ENCODE measurements at places on chromosomes 5 and 9.

DNA sequence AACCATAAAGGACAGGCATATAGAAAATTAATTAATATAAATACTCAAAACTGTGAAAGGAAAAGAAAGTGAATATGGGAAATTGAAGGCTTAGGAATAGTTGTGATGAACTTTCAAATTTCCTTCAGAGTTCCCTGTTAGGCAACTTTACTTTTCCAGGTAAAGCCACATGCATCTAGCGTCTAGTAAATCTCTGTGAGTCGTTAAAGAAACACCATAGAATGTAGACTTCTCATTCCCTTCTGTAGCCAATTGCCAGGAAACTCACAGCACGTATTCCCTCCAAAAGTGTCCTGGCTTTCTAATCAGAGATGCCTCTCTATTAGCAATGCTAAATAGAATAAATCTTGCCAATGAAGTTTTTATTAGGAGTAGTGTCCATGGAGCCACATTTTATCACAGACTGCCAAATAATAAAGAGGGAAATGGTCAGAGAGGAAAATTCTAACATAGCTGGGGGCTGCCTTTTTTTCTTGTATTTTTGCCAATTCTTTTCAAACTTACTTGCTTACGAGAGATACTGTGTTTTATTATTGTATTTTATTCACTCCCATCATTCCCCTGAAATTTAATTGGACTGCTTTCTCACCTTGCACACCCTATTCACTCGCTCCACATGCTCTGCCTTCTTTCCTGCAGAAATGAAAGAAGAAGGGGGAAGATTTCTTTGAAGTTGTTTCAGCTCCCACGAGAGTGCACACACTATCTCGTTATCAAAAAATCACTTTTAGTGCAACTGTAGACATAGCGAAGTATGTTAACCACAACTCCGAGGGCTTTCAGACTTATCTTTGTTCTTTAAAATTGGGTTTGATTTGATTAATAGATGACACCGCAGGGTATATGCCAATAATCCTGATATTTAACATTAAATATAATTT lies 439.0 kb downstream of the CSNK1G3 start:
- no peak for DNase-seq

DNA sequence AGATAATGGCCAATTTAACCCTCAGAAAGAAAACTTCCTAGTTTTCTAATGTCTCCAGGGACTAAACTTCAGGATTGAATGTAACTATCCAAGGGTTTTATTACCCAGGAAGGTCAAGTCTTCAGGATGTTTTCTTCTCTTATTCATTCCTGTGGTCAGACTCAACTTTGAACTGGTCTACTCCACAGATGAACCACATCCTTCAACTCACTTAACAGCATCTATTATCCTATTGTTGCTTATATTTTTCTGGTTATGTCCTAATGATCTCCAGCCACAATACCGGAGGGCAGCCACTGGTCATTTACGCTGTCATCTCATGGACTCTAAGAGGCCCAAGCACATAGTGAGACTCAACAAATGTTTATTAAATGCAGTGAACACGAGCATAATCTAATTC lies 47.2 kb upstream of the LIFR start:
- no peak for DNase-seq

DNA sequence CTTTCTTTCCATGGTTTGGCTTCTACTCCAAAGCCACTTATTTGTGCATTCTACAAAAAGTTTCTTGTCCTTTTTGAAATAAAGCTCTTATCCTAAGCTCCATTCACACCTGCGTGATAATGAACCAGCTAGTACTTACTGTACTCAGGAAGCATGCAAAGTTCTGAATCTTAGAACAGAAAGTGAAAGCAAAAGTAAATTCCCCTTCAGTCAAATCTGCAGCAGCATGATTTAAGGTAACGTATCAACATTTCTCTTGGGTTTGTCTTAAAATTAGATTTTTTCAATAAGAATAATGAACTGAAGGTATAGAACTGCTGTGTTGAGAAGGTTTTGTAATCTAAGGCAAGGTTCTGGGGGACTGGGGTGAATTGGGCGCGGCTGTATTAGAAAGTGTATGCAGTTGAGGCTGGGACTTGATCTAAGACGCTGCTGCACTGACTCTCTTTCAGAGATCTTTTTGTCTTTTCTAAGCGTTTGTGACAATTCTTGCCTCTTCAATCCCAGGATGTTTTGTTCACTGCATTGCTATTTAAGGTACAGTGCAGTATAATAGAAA lies at the start of gene ERAP2:
TSS of gene ERAP2 (plus strand) at position 209 of the 559 bp plus-strand sequence. CDS start 3,186 bp downstream, outside the sequence.
- peak; percentile 61 for DNase-seq

DNA sequence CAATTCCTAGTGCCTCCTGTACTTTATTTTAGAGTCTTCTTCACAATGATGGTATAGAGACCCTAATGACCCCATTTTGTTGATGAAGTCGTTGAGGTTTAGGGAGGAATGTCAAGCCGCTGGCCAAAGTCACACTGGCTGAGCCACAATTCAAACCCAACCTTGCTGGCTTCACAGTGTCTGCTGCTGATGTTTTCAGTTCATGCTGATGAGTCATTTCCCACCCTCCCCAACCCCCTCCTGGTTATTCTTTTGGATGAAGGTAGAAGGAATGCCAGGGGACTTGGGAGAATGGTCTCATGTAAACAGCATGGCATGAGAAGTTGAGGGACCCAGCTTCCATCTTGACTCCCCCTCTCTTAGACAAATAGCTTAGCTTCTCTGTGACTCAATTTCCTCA lies 68.6 kb downstream of the TMEM252 start:
- DNase-seq = no peak

- DNase-seq = no peak
Observed at GRCh38 chr5:142324136-142324870, 518 bp downstream of the SPRY4 start.
